ENCODE measurements at places on chromosomes 6 and 20. TPM values are rescaled to one million over a fixed set of nuclear protein-coding genes. Genes with fewer than 3 reads are reported as not detected.

GRCh38 chr20:50792708-50793574 is 1.9 kb upstream of the BCAS4 start:
- DNase-seq = no peak

GRCh38 chr6:124223611-124224345 is 420.1 kb downstream of the NKAIN2 start:
- DNase-seq = no peak

GRCh38 chr20:13922241-13922640 is 68.2 kb downstream of the SEL1L2 start:
- DNase-seq = peak; percentile 59

OPN5 gene
- not detected for polyA plus RNA-seq

PTGIS gene
- 114 TPM for polyA plus RNA-seq

DNA sequence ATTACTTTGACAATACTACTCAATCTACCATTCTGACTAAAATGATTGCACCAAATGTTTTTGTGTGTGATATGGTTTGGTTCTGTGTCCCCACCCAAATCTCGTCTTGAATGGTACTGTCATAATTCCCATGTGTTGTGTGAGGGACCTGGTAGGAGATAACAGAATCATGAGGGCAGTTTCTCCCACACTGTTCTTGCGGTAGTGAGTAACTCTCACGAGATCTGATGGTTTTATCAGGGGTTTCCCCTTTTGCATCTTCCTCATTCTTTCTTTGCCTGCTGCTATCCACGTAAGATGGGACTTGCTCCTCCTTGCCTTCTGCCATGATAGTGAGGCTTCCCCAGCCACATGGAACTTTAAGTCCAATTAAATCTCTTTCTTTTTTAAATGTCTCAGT is 20.8 kb downstream of the SYCP2 start:
- no peak for DNase-seq

- peak; percentile 30 for DNase-seq
Observed at GRCh38 chr20:4089756-4090487, 74.6 kb upstream of the RNF24 start.

GRCh38 chr20:24546232-24546892 is 76.9 kb downstream of the SYNDIG1 start:
- DNase-seq = no peak

ATRN gene
- polyA plus RNA-seq = 9.9 TPM

RAET1L gene
- not detected for polyA plus RNA-seq

TRIM40 gene
- polyA plus RNA-seq = not detected

GRCh38 chr6:43849844-43850243 is 79.8 kb downstream of the VEGFA start:
- no peak for DNase-seq

- DNase-seq = peak; percentile 67
Observed at GRCh38 chr6:4727671-4728435, 48.4 kb upstream of the CDYL start.

DNA sequence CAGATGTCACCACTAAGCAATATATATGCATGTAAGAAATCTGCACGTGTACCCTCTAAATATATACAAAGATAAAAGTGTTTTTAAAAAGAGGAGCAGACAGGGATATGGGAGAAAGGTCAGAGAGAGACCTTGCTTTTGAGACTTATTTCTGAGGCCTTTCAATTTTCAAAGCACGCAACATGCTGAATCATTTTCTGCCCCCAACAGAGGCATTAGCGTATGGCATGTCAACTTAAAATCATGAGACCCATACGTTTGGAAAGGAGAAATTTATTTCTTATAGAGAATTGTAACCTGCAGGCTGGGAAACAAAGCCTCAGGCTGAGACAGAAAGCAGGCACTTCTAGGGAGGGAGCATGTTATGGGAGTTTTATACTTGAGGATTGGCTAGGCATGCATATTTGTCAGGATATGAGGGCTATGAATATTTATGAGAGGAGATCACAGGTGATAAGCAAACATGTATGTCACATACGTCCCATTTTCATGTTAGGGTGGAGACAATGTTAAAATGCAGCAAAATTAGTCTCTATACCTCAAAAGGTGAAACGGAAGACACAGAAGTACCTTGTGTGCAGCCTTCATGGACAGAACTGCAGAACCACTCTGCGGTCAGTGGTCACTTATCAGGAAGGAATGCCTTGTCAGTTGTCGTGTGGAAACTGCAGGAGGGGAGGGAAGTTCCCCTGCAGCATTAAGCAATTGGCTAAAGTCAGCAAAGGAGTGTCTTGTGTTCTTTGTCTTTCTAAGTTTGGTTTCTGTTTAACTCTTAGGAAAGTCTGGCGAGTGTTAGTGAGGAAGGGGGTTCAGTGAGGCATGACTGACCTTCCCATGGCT is 6.3 kb upstream of the GABRR2 start:
- no peak for DNase-seq

DNA sequence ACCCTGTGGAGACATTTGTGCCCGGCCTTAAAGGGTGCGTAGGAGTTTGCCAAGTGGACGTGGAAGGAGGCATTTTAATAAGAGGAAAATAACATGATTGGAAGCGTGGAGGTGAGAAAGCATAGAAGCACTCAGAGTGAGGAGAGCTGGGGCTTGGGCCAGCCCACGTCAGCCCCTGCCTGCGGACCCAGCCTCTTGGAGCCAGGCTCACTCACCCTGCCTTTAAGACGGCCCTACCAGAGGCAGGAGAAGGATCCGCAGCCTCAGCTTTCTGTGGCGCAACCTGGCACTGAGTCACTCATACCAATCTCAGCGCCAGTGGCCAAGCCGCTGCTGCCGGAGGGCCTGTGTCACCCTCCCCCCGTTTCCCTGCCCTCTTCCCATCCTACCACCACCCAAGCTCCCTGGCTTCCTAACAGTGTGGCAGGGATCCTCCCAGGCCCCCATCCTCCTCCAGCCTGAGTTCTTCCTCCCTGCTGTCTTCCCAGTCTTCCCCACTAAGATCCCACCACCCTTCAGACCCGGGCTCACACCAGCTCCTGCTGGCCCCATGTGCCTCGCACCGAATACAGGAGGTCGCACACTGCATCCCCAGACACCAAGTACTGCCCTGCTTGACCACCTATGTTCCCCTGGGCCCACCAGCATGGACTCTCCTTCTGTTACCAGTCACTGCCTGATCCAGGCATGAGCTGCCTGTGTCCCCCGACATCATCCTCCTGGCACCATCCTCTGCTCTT is 285.2 kb downstream of the UST start:
- peak; percentile 88 for DNase-seq

- DNase-seq = peak; percentile 58
Observed at GRCh38 chr6:37204014-37204751, 34.2 kb downstream of the PIM1 start.

DNA sequence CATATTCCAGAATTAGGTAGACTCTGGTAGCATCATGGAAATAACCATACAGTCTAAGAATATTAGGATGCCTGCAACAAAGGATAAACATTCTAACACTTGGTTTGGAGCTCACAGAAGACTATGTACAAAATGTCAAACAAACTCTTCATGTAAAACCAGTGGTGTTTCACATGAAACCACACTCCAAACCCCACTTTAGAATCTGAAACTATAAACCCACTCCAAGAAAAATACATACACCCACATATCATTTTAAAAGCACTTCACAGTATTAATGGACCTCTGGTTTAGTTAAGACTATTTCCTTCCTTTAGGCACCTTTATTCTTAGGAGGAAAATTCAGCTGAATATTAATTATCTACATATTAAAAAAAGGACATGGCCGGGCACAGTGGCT is 10.5 kb downstream of the AURKA start:
- no peak for DNase-seq

- DNase-seq = peak; percentile 81
Observed at GRCh38 chr6:32415521-32416019, 8.6 kb upstream of the BTNL2 start.

DNA sequence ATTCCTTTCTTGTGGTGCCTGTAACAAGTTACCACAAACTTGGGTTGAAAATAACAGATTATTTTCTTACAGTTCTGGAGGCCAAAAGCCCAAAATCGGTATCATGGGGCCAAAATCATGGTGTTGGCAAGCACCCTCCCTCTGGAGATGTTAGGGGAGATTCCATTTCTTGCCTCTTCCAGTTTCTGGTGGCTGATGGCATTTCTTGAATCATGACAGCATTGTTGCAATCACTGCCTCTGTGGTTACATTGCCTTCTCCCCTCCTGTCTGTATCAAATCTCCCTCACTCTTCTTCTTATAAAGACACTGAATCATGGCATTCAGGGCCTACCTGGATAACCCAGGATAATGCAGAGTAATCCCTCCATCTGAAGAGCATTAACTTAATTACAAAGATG is 17.9 kb upstream of the TENT5A start:
- DNase-seq = no peak

GRCh38 chr20:13147971-13148370 is 73.1 kb upstream of the ISM1 start:
- DNase-seq = no peak

DLK2 gene
- polyA plus RNA-seq = 0.66 TPM

RFX6 gene
- polyA plus RNA-seq = not detected

FAM209B gene
- not detected for polyA plus RNA-seq

DNA sequence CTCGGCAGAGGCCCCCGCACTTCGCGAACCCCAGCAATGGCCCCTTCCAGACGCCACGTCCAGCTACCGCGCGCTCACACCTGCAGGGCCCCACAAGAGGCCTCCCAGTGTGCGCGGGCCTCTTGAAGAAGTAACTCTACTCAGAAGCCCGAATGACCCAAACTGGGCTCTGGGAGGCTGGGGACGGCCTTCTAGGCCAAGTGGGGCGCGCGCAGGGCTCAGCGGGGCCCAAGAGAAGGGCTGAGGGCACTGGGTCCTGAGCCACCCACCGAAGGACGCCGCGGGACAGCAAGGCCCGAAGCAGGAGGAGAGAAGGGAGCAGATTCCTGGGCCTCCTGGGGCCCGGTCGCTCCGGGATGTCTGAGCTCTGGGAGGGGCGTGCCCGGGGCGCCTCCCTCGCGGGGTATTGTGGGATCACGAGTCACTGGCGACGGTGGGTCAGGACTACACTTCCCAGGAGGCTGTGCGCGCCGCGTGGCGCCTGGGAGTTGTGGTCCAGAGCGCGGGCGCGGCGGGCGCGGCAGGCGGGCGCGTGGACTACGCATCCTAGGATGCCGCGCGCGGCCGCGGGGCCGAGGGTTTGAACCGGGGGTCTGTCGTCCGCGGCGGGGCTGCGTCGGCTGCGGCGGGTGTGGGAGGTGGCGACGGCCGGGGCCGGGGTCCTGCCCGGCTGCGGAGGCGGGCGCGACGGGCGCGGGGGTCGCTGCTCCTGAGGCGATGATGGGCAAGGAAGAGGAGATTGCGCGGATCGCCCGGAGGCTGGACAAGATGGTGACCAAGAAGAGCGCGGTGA is at the start of gene TCEA2:
TSS of gene TCEA2 (plus strand) at position 603 of the 793 bp plus-strand sequence. CDS start at position 718, 115 bp downstream.
- DNase-seq = peak; percentile 99

GRCh38 chr6:142238881-142239280 is 62.9 kb upstream of the ADGRG6 start:
- no peak for DNase-seq

GRCh38 chr6:103570431-103570830 is 1289.3 kb downstream of the HACE1 start:
- no peak for DNase-seq

SMLR1 gene
- not detected for polyA plus RNA-seq

- DNase-seq = no peak
Observed at GRCh38 chr6:26502626-26503025, 2.5 kb downstream of the BTN1A1 start.

- DNase-seq = no peak
Observed at GRCh38 chr6:28211840-28212509, 13.1 kb upstream of the ZSCAN9 start.

DNA sequence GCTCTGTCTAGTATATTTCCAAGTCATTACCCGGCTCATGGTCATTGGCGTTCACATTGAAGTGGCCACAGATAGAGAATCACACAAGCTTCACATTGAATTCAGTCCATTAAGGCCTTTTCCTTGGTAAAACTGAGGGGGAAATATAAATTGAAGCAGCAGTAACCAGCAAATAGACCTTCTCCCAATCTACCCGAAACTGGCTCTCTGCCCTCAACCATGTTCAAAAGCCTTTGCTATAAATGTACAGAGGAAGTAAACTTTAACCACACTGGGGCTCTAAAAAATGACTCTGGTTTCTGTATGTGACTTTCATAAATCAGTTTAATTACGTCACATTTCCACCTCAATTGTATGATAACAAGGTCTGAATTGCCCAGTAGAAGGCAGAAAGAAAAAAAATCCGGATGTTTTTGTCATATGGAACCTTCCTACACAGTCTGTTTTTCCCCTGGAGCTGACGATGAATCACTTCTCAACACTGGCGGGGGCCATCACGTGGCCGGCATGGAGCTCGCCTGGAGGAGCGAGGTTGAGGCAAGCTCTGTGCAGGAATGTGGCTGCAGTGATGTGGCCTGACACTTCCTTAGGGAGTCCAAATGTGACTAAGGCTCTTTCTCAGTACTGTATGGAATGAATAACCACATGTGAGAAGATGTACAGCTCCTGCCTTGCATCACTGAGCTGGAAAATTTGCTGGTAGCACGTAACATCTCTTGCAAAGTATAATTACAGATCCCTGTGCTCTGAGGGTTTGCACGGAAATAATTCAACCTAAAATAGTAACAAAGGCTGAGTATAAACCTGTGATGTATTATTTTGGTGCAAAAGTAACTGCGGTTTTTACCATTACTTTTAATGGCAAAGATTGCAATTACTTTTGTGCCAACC is 58.6 kb upstream of the SNX9 start:
- DNase-seq = peak; percentile 100

DNA sequence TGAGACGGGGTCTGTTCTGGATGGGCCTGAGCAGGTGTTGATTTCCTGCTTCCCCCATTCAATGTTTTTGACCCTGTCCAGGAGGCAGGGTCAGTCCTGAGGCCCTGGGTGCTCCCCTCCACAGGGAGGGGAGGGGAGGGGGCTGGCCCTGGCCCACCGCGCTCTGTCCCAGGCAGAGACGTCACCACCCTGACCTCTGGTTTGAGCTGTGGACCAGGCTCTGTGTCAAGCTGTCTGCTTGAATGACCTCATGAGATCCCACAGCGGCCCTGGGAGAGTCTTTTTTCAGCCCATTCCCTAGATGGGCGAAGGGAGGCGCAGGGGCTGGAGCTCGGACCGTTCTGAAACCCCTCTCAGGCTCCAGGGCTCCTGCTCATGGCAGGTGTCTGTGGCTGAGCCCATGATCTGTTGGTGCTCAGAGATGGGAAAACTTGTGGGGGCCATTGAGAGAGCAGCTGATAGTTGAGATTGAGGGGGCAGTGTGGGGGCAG is 8.9 kb upstream of the LKAAEAR1 start:
- peak; percentile 17 for DNase-seq

DNA sequence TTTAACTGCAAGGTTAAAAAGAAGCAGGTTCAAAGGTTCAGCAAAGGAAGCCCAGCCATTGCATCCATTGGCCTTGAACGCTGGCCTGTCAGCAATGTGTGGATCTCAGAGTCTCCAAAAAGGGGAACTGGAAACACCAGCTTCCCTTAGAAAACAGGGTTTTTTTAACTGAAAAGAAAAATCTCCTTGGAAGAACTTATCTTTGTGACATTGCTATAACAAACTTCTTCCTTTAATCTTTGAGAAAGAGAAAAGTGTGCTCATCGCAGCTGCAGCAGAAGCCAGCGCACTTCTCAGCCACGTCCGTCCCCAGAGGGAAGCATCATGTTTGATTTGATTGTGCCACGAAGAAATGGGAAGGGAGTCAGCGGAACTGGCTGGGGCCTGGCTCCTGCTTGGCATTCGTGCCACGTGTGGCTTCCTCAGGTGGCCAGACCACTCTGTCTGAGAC is 215.0 kb downstream of the SYNDIG1 start:
- DNase-seq = no peak

- DNase-seq = peak; percentile 57
Observed at GRCh38 chr6:132067286-132067685, 116.1 kb upstream of the CCN2 start.

Measured in GM23248 (cell line).